ENCODE measurements at places on chromosomes 7 and 10.

DNA sequence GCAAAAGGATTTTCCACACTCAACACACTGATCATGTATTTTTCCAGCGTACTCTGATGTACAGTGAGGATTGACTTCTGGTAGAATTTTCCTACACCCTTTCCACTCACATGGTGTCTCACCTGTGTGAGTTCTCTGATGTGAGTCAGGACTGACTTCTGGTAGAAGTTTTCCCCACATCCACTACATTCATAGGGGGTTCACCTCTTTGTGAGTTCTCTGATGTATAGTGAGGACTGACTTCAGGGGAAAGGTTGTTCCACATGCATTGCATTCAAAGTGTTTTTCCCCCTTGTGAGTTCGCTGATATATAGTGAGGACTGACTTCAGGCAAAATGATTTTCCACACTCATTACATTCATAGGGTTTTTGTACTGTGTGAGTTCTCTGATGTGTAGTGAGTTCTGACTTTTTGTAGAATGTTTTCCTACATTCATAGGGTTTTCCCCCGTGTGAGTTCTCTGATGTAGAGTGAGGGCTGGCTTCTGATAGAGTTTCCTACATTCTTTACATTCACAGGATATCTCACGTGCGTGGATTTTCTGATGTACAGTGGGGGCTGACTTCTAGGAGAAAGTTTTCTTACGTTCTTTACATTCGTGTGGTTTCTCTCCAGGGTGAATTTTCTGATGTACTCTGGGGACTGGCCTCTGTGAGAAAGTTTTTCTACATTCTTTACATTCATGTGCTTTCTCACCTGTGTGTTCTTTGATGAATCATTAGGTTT is 146.5 kb downstream of the GLRX3 start:
- no peak for DNase-seq

GRCh38 chr10:23886355-23886754 is 322.6 kb upstream of the KIAA1217 start:
- no peak for DNase-seq

DNA sequence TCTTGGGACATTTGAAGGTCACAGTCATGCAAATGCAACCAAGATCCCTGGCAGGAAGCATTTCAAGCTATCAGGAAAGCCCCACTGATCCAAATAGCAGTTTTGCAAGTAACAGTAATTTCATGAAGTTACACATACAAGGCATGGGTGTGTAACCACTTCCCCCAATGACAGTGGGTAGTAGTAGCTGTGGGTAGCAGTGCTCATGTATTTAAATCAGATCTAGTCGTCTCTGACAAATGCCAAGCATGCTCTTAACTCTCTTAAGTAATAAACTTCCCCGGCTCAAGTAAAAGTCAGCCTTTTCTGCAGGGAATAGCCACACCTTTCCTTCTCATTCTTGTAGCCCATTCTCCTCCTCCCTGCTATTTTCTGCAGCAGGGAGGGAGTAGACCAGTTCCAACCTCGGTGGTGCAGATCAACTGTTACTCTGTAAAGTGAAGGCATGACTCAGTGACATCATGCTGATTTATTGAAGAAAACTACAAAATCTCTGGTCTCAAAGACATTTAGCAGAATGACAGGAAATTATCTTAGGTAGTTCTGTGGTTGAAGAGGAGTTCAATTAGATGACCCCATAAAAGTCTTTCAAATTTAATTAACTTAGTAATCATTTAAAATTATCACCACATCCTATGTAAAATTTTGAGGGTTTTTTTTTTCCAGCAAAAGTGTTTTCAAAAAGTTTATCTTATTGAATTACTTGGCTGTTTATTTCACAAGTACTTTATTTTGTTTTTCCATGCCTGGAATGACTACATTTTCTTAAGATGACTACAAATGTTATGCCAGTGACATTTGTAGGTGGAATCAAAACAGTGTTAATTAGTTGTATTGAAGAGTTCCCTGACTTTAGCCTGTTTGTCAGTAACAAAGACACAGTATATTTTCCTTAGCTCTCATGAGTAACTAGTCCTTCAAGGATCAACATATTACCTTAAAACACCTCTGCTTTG is 568.3 kb downstream of the INHBA start:
- DNase-seq = no peak

- DNase-seq = no peak
Measured at GRCh38 chr7:36205803-36206202, 52.7 kb downstream of the EEPD1 start.

- no peak for DNase-seq
Measured at GRCh38 chr7:99505324-99505662, 831 bp downstream of the ZKSCAN5 start.

- DNase-seq = no peak
Measured at GRCh38 chr7:3575753-3576531, 274.9 kb downstream of the SDK1 start.

- DNase-seq = no peak
Measured at GRCh38 chr10:102501201-102502028, 1.1 kb downstream of the ACTR1A start.

- DNase-seq = no peak
Measured at GRCh38 chr10:131825960-131826650, 74.7 kb upstream of the PPP2R2D start.

GRCh38 chr7:100369105-100369504 is 4.2 kb upstream of the PILRA start:
- DNase-seq = no peak

- no peak for DNase-seq
Measured at GRCh38 chr10:97689559-97690020, 2.5 kb upstream of the AVPI1 start.

- DNase-seq = no peak
Measured at GRCh38 chr10:98391578-98391991, 23.4 kb downstream of the PYROXD2 start.

- DNase-seq = no peak
Measured at GRCh38 chr7:7851991-7852390, 116.6 kb upstream of the GLCCI1 start.

- DNase-seq = no peak
Measured at GRCh38 chr7:98551611-98552273, 65.3 kb upstream of the NPTX2 start.

DNA sequence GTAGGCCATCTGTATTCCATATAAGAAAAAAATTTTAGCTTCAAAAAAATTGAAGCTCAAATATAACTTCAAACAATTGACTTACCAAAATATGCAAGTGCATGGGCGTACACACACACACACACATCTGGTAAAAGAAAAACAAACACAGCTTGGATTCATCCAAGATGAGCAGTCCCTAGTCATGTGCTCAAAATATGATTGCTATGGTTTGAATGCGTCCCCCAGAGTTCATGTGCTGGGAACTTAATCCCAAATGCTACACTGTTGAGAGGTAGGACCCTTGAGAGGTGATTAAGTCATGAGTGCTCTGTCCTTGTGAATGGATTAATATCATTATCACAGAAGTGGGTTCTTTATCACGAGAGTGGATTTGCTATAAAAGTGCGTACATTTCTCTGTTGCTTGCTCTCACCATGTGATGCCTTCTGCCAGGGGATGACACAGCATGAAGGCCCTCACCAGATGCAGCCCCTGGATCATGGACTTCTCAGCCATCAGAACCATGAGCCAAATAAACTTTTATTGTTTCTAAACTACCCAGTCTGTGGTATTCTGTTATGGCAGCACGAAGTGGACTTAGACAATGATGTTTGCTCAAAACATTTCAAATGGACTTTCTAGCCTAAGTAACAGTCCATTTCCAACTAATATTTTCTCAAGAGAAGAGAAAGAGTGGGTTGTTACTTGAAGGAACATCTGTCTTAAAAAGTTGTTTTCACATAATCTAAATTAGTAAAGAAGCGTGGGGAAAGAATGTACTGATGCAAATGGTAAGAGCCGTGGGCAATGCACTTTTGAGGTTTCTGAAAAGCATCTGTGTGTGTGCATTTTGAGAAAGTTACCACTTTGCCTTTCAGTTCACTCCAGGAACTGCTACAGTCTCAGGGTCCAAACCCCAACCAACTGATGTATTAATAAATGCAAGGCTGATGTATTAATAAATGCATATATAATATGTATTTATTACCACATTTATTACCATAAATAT is 15.1 kb upstream of the SVIL start:
- DNase-seq = no peak

DNA sequence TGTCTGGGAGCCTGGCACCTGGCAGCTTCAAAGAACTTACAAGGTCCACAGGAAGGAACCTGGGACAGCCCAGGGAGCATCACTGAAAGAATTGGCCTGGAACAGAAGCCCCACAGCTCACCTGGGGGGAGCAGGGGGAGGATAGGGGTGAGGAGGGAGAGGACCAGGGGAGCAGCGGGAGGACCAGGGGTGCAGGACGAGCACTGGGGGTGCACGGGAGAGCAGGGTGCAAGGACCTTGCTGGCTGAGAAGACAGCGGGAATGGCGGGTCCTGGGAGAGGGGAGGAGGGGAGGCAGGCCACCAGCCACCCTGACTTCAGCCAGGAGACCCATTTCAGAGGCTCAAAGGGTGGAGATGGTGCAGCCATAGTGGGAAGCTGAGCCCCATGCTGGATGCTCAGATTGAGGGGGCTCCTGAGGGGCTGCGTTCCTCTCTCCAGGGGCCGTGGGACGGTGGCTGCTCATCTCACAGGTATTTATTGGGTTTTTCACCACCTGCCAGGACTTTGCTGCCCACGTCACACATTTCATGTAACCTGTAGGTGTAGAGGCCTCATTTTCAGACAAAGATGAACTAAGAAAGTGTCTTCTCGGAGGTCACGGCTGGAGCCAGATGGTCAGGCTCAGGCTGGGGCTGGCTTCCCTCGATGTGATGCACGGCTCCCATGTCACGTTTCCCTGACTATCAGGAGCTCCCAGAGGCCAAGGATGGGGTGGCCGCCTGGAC is 110.1 kb downstream of the WDR37 start:
- DNase-seq = no peak

DNA sequence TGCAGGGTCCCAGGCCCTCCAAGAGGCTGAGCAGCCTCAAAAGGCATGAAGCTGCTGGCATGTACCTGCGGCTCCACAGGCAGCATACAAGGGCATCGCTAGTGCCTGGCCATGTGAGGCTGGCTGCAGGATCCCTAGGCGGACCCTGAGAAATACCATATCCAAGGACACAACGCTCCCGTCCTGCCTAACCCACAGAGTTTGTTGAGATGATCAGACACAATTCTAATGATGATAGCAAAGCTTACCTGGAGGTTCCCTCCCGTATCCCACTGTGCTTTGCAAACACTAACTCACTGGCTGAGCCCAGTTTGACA is 17.3 kb downstream of the CLRN3 start:
- no peak for DNase-seq

DNA sequence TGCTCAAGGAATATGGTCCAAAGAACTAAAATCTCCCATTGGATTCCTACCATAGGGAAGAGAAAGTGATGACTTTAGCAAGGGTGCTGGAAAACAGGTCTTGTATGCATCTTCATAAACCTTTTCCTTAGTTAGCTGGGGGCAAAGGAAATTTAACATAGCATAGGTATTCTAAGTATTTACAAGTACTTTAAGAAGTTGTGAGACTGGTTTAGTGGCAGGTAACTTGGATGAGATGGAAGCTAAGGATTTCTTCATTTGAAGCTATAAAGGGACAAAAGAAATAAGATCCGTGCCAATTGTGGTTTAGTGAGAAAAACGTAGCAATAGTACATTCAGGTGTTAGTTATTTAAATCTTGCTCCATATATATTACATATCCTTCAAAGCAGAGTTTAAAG is 183.4 kb upstream of the TCF7L2 start:
- no peak for DNase-seq

DNA sequence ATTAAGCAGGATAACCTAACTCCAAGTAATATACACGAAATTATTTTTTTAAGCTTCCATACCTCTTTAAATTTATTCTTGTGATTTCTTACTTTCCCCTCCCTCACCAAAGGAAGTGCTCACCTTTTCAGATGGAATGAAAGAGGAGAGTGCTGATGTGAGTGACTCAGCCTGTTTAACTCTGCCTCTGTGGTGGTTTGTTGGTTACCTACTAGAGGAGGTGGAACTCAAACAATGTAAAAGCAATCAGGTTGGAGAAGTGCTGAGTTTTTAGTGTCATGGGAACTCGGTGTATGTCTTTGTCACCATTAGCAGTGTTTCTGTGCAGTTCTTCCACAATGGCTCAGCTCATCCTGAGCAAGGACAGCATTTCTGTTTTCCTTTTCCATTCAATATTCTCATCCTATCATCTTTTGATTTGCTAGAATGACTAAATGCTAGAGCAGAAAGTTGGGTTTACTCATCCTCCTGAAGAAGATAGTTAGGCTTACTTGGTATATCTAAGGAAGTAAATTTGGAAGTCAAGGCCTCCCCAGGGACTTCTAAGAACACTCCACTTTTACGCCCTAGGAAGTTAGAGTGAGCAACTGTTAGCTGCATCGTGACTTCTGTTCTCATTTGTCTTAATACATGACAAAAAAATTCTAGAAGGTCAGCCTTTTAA is 6.0 kb downstream of the ADD3 start:
- no peak for DNase-seq

Data from activated T-helper 2 cell treated with anti-CD3 and anti-CD28 coated beads, Interferon-gamma antibody, Interleukin-2, Interleukin-4, amounts not matched to agents 10 μg/mL and 5 μg/mL and 100 μg/mL, durations not matched to agents 14 hours and 24 hours and 36 hours (primary cell).